ENCODE measurements at places on chromosomes 1 and 21. TPM values are rescaled to one million over a fixed set of nuclear protein-coding genes. Genes with fewer than 3 reads are reported as not detected.

The LRRC8D gene
- 4.8 TPM for total RNA-seq

- no peaks in the 10 kb centered on the region for H3K36me3 ChIP-seq
- H3K4me1 ChIP-seq, result no peaks in the 10 kb centered on the region
- H3K4me3 ChIP-seq, result no peak overlapping the region
- H3K27ac ChIP-seq, result no peak overlapping the region
- H3K27me3 ChIP-seq, result no peaks in the 10 kb centered on the region
- DNase-seq, result no peak
Measured at GRCh38 chr21:35223480-35224156, 174.5 kb upstream of the RUNX1 start.

- H3K4me1 ChIP-seq, result peaks cover 2% of the 10 kb centered on the region
- H3K27me3 ChIP-seq, result no peaks in the 10 kb centered on the region
- no peak for DNase-seq
- no peak overlapping the region for H3K4me3 ChIP-seq
- no peak overlapping the region for H3K27ac ChIP-seq
Measured at GRCh38 chr1:214277704-214278635, 3.0 kb upstream of the SMYD2 start.

- no peak overlapping the region for H3K4me3 ChIP-seq
- no peaks in the 10 kb centered on the region for H3K36me3 ChIP-seq
- no peaks in the 10 kb centered on the region for H3K4me1 ChIP-seq
Measured at GRCh38 chr1:80659161-80659560, 1141.6 kb upstream of the ADGRL2 start.

The FASLG gene
- not detected for total RNA-seq

DNA sequence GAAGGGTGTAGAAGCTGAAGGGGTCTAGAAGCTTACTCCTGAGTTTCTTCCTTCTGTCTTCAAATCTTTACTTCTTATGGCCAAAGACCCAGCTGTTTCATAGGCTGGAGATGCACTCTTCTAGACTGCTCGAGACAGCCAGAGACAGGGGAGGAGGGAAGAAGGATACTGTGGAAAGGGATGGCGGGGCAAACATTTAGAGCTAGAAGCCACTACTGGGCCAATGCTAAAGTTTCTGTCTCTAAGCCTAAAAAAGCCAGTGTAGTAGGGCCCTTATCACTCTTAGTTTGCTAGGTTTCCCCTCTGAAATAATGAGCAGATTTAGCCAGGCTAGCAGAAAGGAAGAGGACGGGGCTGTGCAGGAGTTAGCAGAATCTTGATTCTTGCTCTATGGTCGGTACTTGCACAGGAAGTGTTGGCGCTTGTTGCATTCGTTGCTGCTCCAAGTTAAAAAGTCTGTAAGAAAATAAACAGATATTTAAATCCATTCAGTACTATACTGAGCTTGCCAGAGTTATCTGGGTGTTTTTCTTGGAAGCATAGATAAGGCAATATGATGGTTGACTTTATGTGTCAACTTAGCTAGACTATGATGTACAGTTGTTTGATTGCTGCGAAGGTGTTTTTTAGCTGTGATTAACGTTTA, 16.9 kb downstream of the REG4 start:
- no peaks in the 10 kb centered on the region for H3K36me3 ChIP-seq
- no peaks in the 10 kb centered on the region for H3K4me1 ChIP-seq
- no peaks in the 10 kb centered on the region for H3K27me3 ChIP-seq
- no peak for DNase-seq

GRCh38 chr21:31347435-31348032, 3.5 kb upstream of the TIAM1 start:
- H3K36me3 ChIP-seq, result no peaks in the 10 kb centered on the region
- no peak overlapping the region for H3K4me3 ChIP-seq
- no peak for DNase-seq

DNA sequence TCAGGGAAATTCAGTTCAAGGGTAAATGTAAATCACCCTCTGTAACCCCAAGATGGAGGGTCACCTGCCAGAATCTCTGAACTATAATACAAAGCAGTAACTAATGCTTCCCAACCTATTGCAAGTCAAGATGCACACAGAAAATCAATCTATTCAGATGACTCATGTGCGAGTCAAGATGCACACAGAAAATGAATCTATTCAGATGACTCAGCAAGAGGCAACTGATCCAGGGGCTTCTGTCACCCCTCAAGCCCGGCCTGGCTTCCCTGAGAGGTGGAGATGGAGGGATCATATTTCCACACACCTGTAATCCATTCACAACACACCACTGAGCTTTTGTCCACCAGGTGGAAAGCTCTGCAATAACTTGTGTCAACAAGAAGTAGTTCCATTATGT, 17.4 kb upstream of the HIVEP3 start:
- no peak overlapping the region for H3K4me3 ChIP-seq
- H3K27me3 ChIP-seq, result no peaks in the 10 kb centered on the region
- no peaks in the 10 kb centered on the region for H3K36me3 ChIP-seq
- H3K4me1 ChIP-seq, result no peaks in the 10 kb centered on the region

GRCh38 chr1:157310401-157310800, 172.2 kb upstream of the ETV3 start:
- no peaks in the 10 kb centered on the region for H3K36me3 ChIP-seq
- H3K27ac ChIP-seq, result no peak overlapping the region
- no peak overlapping the region for H3K4me3 ChIP-seq
- no peaks in the 10 kb centered on the region for H3K4me1 ChIP-seq

DNA sequence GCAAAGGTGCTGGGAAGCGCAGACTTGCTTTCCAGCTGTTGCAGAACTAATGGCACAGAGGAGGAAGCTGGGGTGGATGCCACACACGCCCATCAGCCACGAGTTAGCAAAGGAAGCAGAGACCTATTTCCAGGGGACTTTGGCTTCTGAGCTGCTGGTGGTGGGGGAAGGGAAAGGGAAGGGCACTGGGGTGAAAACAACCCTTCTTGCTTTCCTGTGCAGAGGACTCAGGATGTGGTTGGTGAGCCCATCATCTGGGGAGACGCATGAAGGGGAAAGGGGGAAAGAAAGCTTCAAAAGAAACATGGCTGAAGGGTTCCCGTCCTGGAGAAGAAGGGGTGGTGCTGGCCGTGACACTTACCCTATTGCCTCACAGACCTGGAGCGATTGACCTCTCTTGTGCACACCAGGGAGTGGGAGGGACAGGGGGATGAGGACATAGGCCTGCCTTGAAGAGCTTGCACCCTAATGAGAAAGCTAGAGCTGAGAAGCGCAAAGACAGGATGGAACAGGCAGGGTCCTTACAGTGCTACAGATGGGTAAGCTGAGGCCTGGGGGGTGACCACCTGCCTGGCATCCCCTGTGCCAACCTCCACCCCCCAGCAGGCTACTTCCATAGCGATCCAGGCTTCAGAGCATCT, 140.8 kb upstream of the RAB4A start:
- no peaks in the 10 kb centered on the region for H3K27me3 ChIP-seq
- DNase-seq, result no peak
- H3K27ac ChIP-seq, result no peak overlapping the region
- H3K4me1 ChIP-seq, result no peaks in the 10 kb centered on the region
- no peak overlapping the region for H3K4me3 ChIP-seq

The IL20 gene
- total RNA-seq, result not detected

The FMO1 gene
- 7.3 TPM for total RNA-seq

The IL19 gene
- not detected for total RNA-seq

DNA sequence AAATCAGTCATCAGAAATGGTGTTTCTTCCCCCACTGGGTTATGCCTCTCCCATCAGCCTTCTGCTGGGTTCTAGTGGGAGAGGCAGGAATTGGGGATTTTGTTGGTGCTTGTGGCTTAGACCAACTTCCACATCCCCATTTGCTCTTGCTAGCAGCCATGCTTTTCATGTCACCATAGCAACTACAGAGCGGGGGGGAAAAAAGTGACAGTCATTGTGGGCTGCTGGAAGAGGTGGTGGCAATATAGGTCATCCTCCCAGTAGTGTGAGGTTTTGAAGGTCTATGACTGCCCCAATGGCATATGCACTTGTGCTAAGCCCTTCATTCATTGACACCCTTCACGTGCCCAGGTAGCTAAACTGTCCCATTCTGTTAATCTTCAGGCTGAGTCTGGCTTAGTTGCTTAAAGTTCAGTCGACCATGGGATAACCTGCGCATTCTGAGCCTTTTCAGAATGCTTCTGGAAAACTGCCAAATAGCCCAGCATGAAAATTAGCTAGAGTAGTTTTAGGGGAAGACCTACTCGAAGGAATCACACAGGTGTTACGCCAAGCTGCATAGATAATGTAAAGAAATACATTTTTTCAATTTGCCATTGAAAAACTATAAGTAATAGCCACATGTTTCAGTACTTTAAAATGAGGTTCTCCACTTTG, 53.7 kb upstream of the ZNF326 start:
- no peak overlapping the region for H3K27ac ChIP-seq
- no peaks in the 10 kb centered on the region for H3K4me1 ChIP-seq
- DNase-seq, result no peak

GRCh38 chr1:222370081-222370912, 177.6 kb downstream of the HHIPL2 start:
- no peaks in the 10 kb centered on the region for H3K4me1 ChIP-seq
- peaks cover 1% of the 10 kb centered on the region for H3K27me3 ChIP-seq
- no peak overlapping the region for H3K27ac ChIP-seq
- no peak overlapping the region for H3K4me3 ChIP-seq
- H3K36me3 ChIP-seq, result no peaks in the 10 kb centered on the region

The FAM110D gene
- 5.0 TPM for total RNA-seq

- no peak for DNase-seq
- no peak overlapping the region for H3K4me3 ChIP-seq
- peaks cover 4% of the 10 kb centered on the region for H3K36me3 ChIP-seq
- H3K27me3 ChIP-seq, result no peaks in the 10 kb centered on the region
- no peaks in the 10 kb centered on the region for H3K4me1 ChIP-seq
- no peak overlapping the region for H3K27ac ChIP-seq
Measured at GRCh38 chr1:32197837-32198236, 2.6 kb upstream of the CCDC28B start.

DNA sequence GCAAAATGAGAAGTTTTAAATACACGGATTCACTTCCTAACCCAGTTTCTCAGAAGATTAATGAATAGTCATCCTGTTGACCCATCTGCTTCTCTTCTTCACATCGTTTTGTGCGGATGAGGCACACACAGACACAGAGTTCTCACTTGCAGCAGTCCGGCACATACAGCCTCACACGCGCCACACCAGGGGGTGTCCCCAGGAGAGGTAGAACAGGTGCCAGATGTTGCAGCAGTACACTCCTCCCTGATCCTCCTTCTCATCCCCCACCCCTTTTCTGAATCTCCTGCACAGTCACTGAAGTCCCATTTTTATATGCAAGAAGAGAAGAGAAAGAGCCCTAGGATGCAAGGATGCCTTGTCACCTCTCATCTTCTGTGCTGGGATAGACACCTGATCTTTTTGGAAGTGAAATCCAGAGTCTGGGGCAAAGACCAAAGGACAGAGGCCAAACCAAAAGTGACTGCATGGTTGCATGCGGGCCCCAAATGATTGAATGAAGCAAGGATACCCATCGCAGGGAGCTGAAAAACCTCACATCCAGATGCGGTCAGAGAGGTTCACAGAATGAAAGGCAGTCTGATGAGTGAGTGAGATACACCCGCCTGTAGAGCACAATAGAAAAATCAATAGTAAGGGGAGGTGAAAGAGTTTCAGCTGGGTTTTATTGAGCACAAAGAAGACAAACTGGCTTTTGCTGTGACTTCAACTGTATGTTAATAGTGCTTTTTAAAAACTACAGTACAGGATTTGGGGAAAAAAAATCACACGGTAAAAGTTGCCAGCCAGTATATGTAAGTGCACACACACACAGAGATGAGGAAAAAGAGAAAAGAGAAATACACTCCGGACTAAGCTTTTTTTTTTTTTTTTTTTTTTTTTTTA, 28.9 kb downstream of the PBX1 start:
- peaks cover 11% of the 10 kb centered on the region for H3K4me1 ChIP-seq
- H3K27me3 ChIP-seq, result no peaks in the 10 kb centered on the region
- no peak for DNase-seq
- peak overlapping the region; percentile 50 for H3K27ac ChIP-seq

DNA sequence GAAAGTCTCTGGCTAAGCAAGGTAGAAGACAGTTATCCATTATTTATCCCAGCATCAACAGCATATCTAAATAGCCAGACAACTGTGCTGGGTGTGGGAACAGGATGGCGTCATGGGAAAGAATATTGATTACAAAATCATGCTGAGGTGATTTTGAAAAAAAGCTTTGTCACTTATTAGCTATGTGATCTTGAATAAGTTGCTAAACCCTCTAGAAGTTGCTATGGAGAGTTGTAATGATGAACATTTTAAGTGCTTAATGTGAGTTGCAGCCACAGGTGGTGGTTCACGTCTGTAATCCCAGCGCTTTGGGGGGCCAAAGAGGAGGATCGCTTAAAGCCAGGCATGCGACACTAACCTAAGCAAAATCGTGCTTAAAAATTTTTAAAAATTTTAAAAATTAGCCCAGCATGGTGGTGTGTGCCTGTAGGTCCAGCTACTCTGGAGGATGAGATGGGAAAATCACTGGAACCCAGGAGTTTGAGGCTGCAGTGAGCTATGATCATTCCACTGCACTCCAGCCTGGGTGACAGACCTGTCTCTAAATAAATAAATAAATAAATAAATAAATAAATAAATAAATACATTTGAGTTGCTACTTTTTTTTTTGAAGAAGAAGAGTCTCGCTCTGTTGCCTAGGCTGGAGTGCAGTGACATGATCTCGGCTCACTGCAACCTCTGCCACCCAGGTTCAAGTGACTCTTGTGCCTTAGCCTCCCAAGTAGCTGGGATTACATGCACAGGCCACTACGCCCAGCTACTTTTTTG, 33.6 kb downstream of the WNT2B start:
- no peaks in the 10 kb centered on the region for H3K36me3 ChIP-seq
- H3K27me3 ChIP-seq, result no peaks in the 10 kb centered on the region
- DNase-seq, result no peak
- no peak overlapping the region for H3K4me3 ChIP-seq

The TGFB2 gene
- 18.0 TPM for total RNA-seq

The SV2A gene
- total RNA-seq, result 16.9 TPM

The SAMD13 gene
- total RNA-seq, result 0.45 TPM

- DNase-seq, result no peak
- H3K27me3 ChIP-seq, result no peaks in the 10 kb centered on the region
- H3K27ac ChIP-seq, result no peak overlapping the region
- H3K36me3 ChIP-seq, result no peaks in the 10 kb centered on the region
Measured at GRCh38 chr21:33300701-33301631, 23.8 kb upstream of the IFNAR1 start.

- no peak for DNase-seq
- H3K27ac ChIP-seq, result no peak overlapping the region
- no peaks in the 10 kb centered on the region for H3K27me3 ChIP-seq
- no peaks in the 10 kb centered on the region for H3K36me3 ChIP-seq
Measured at GRCh38 chr1:25050165-25050564, 120.1 kb upstream of the RUNX3 start.

The RGS2 gene
- 99.1 TPM for total RNA-seq

The PRKAA2 gene
- total RNA-seq, result 6.9 TPM
